ENCODE measurements at places on chromosomes 1 and 21.
A peak's percentile ranks its signal among the peaks of the same experiment; 100 is the strongest.

DNA sequence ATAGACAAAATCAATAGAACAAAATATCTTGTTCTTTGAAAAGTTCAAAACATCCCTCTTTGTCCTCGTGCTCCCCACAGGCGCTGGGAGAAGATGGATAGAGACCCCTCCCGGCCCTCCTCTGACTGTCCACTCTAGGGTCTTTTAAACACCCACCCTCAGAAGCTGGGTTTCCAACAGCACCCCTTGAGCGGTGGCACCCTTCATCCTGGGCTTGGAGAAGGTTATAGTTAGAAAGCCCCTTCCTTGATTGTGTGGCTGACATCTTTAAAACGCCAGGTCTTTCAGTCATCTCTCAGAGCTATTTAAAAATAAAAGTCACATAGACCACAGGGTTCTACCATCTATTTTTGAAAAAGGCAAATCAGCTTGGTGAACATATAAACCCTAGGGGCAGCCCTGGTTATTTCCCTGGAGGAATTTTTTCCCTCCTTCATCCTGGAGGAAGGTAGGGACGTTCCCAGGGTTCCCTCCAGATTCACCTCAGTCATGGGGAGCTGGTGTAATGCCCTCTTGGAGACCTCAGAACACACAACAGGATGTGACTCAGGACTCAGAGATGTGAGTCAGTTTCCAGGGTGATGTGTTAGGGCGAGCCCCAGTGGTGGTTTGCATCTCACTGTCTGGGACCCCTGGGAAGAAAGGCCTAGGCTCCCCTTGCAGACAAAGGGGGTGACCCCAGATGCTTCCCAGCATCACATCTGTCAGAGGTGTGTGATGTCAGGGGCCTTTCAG lies 138.5 kb downstream of the CLIC6 start:
- DNase-seq: no peak

DNA sequence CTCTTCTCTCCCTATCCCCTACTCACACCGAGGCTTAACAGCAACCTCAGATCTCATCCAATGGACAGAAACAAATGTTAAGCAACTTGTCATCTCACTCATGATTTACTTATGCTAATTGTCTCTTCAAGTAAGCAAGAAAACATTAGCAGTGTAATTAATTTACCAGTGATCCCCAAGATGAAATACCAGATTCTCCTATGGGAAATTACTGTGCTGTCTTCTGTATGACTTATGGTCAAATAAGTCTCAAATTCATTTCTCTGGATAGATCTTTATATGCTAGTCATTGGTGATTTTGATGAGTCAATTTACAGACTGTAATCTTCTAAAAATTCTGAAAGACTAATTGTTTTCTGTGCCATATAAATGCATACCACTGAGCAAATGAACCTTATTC lies 32.9 kb upstream of the L1TD1 start:
- no peak for DNase-seq

GRCh38 chr1:232974971-232975370 lies 24.6 kb downstream of the NTPCR start:
- DNase-seq: no peak

GRCh38 chr1:47827109-47827508 lies 170.1 kb downstream of the TRABD2B start:
- DNase-seq: no peak

- DNase-seq: no peak
These were observed 70.0 kb downstream of the NTPCR start for GRCh38 chr1:233020426-233020825.

GRCh38 chr1:237306726-237307125 lies 264.7 kb downstream of the RYR2 start:
- DNase-seq: no peak

DNA sequence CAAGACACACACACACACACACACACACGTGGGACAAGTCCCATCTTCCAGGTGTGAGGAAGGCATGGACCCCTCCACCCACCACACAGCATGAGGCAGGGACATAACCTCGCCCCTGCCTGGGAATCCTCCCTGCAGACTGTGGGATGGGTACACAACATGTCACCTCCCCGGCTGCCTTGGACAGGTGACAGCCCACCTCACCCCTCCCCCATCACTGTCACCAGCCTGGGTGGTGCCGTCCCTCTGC lies 40.7 kb downstream of the AHDC1 start:
- no peak for DNase-seq

DNA sequence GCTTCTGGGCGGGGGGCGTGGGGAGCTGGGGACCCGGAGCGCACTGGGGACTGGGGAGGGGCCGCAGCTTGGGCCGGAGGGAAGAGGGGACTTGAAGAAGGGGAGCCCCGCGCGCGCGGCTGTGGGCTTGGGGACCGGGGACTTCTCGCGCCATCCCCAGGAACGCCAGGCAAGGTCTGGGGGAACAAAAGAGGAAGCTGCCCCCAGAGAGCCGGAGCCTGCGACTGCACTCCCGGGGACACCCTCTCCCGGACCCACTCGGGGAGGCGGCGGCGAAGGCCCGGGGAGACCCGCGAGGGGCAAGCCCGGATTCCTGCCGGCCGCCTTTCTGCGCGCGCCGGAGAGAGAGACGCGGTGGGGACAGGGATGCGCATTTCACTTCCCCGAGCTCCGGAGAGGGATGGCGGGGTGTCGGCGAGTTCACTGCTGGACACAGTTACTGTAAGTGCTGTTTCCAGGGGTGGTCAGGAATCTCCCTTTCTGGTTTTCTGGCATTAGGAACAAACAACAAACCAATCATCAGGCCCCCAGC lies 732 bp downstream of the ABCG1 start:
- DNase-seq: peak; percentile 52

- DNase-seq: no peak
These were observed 95.2 kb downstream of the PRKAB2 start for GRCh38 chr1:147077081-147077480.

DNA sequence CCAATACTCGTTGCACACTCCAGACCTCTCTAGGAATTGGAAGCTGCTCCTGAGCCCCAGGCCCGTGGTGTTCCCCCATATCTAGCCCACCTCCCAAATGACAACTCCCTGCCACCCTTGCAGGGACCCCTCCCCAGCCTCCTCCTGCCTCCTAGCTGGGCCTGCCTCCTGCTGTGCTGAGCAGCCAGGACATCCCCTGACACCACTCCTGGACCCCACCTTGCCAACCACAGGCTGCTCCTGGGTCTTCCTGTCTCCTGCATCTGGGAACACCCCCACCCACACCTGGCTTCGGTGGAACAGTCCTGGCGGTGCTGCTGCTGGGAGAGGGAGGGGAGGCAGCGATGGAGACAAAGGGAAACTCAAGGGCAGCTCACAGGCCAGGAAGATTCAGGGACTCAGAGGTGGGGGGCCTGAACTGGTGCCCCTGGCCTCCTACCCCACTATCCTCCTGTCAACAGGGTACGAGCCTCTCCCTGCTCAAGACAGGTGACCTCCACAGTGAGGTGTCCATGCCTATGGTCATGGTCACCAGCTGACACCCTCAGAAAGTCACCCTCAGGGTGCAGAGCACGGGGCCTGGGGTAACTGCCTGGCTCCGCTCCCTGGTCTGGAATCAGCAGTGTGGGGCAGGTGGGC lies 81.2 kb downstream of the RIPK4 start:
- no peak for DNase-seq

DNA sequence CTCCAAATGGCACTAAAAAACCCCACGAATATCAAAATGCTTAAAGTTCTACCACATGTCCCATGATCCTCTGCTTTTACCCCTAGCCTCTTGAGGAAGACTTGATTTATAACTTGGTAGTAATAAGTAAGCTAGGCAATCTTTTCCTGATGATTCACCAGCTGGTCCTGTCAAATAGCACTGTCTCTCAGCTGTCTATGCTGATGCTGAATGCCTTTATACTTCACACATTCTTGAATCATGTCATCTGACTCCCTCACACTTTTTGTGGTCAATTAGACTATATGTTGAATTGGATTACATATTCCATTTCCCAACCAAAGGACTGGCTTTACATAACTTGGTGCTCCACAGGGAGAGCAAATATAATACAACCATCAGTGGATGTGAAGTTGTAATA lies 16.6 kb downstream of the C21orf91 start:
- no peak for DNase-seq

DNA sequence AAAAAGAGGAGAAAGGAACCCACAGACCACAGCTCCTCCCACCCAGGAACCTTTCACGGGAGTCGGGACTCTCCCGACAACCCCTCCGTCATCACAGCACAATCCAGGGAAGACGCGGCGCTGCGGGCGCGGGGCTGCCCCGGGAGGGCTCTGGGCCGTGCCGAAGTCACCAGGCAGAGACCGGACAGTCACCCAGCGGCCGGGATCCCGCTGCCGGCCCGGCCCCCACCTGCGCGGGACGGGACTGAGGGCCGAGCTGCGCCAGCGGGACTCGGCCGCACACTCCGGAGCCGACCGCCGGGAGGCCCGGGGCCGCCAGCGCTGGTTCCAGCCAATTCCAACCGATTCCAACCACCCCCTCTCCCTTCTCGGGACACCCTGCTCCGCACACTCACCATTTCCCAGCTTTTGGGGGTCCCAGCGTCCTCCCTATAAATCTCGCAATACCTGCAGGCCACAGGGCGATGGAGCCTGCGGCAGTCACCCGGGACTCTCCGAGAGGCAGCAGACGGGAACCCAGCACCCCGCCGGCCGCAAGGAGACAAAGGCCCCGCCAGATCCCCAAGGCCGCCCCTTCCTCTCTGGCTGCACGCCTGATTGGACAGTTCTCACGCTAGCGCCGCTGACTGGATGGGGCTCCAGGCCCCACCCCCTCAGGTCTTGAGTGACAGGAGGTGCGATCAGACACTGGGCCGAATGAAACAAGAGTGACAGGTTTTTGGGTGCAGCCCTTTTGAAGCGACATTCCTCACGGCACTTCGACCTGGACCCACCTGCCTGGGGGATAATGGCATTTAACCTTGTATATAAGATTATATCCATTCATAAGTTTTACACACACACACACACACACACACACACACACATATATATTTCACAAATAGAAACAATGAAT lies at the start of gene ZNF695:
Gene ZNF695 (minus strand): TSS at position 547 of the 895 bp plus-strand sequence. CDS start 149 bp downstream, at position 398.
- peak; percentile 88 for DNase-seq

- no peak for DNase-seq
These were observed 24.1 kb upstream of the ETV3 start for GRCh38 chr1:157162345-157162744.

GRCh38 chr1:20259646-20260045 lies 31.0 kb upstream of the VWA5B1 start:
- no peak for DNase-seq

- no peak for DNase-seq
These were observed 40.9 kb downstream of the PTAFR start for GRCh38 chr1:28135371-28136168.
